Kidney tubule cell (primary cell): ENCODE measurements at places on chromosomes 3 and 15.

DNA sequence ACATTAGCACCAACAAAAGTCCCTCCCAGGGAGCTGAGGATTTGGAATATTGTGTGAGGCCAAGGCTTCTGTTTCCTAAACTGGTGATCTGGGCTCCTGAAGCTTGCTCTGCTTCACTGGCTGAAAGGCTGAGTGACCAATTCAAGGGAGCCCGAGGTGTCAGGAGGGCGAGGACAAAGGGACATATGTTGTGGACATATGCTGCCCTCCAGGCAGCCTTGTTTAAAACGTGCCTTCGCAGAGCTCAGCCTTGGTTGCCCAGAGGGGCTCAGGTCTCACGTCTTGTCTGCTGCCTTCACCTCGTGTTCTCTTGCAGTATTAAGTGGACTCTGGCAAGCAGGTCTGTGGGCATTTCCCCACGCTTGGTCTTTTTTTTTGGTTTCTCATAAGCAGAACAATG, 7.0 kb downstream of the SLCO3A1 start:
- no peak for DNase-seq

GRCh38 chr3:185631508-185632206, 45.6 kb downstream of the SENP2 start:
- DNase-seq, result no peak

DNA sequence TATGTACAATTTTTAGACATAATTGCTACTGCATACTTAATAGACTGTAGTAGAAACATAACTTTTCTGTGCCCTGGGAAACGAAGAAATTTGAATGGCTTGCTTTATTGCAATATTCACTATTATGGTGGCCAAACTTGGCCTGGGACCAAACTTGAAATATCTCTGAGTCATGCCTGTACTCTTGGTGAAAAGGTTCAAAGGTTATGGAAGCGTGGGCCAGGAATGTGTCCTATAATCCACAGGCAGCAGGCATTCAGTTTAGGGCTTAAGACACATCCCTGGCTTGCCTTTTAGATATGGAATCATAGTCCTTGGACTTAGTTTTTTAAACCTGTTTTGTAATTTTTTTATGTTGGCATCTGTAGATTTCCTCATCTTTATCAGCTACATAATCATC, 124.3 kb downstream of the LRIG1 start:
- DNase-seq, result peak; percentile 51

DNA sequence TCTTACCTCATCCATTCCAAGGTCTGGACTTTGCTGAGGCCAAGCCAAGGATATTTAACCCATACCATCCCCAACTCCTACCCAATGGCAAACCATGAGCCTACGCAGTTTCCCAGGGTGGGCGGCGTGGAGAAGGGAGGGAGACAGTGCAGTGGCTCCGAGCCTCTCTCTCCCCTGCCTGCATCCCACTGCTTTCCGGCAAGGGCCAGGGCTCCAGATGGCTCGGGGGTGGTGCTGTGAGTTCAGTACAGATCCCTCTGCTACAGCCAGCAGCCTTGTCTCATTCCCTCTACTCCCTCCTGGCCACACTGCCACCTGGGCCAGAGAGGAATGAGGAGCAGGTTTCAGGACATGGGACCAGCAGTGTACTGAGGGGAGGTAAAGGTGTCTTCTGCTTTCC, 44.3 kb upstream of the APEH start:
- no peak for DNase-seq

DNA sequence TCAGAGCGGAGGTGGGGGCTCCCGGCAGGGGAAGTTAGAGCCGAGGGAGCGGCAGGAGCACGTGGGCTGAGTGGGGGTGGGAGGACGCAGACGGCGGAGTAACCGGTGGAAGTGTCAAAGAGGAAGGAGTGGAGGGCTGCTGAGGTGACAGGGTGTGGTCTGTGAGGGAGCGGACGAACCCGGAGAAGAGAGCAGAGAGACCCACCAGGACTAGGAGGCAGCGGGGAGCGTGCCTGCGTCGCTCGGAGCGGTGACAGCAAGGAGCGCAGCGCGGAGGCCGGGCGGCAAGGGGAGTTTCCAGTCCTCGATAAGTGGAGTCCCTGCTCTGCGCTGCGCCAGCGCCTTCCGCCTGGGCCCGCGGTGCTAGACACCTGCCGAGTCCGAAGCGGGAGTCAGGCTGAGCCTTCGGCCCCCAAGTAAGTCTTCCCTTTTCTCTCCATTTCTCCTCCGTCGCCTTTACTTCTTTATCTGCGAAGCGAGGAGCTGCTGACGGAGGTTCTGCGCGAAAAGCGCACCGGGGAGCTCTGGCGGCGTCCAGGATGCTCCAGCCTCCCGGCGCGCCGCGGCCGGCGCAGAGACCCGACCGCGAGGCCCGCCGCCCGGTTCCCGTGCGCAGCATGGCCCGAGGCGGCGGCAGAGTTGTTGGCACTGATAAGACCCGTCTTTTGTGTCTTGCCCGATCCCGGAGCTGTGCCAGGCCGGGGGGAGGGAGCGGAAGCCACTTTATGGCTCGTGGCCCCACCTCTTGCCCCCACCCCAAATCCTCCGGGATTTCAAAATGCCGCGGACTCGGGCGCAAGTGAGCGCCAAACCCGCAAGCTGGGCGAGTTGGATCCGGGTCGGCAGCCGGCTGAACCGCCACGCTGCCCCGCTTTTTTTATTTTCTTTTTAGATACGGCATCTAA, 533.0 kb upstream of the SEMA6D start:
- peak; percentile 46 for DNase-seq
